LNCaP clone FGC (cell line): ENCODE measurements at places on chromosomes 4 and X.

DNA sequence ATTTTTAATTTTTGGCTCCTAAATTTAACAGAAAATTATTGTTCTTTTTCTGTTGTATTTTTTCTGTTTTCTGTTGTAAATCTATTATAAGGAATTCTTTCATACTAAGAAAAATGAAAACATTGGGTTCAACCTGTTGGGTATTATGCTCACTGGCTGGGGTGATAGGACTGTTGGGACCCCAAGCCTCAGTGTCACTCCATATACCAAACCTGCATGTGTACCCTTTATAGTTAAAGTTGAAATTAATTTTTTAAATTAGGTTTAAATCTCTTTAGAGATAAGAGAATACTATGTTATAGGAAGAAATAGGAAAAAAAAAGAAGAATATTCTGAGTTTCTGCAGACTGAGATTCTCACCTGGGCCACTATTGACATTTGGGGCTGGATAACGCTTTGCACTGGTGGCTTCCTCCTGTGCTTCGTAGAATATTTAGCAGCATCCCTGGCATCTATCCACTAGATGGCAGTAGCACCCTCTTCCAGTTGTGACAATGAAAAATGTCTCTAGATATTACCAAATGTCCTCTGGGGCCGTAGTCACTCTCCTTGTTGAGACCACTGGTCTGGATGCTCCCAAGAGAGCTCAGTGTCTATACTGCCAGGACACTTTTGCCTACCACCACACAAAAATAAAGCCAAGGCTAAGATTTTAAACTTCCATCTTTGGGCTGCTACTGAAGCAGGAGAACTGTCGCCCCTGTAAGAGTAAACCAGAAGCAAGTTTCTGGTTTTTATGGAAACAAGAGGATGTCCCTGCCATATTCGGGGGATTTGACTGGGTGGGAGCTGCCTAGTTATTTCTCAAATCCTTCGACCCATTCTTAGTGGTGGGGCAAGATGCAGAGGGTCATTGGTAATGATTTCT lies 22.4 kb upstream of the CLTRN start:
- peak; percentile 17 for DNase-seq

DNA sequence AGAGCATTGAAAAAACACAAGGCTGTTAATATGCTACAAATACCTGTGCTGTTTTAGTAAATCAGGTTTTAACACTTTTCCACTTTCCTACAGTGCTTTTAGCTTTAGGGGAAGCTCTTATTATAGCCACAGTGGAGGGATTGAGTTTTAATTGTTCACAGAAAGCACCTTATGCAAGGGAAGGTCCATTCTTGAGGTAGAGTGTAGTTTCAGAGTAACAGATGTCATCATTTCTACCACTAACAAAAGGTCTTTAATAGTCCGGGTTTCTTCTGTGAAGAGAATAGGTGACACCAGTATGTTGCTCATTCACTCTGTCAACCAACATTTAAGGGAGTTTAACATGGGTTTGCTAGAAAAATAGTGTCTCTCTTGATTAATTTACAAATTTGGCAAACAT lies 104.4 kb downstream of the STIM2 start:
- no peak for DNase-seq

DNA sequence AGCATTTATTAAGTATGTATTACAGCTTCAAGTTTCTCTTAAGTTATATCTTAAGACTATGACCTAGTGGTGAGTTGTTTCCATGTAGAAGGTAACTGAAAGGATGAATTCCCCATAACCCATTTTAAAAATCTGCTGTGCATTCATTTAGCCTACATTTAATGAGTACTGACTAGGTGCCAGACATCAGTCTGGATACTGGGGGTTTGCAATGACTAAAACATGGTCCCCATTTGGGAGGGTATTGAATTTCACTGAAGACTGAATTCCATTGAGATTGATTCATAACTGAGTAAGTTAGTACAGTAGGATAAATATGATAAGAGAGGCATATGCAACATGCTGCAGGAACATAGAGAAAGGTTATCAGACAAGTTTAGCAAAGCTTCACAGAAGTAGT lies 241.5 kb downstream of the FRAS1 start:
- no peak for DNase-seq

DNA sequence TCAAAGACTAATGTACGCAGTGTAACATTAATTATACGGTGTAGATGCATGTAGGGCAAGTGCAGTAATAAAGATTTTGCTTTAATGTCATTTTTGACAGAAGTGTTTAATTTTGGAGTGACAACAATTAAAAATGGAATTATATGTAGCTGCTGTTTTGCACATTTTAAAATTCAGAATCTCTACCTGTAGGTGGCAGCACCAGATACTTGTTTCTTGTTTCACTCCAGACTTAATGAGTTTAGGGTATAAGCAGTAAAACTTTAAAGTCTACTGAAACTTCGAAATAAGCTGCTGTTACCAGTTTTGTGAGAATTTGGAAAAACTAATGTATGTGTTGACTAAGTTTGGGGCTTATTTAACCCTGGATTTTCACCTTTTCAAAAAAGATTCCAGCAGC lies 144.9 kb downstream of the POLA1 start:
- no peak for DNase-seq
